ENCODE measurements at places on chromosomes 4 and X.

DNA sequence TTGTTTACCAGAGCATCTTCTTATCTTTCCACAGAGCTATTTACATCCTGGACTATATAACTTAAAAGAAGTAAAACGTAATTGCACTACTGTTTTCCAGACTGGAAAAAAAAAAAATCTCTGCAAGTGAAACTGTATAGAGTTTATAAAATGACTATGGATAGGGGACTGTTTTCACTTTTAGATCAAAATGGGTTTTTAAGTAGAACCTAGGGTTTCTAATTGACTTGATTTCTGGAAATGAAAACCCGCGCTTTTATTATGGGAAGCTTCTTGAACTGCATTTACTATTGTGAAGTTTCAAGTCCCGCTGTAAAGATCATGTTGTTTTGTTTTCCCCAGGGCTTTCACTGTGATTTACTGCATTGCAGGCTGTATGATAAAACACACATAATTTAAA is 162.7 kb downstream of the STIM2 start:
- no peak for DNase-seq

- no peak for DNase-seq
Measured at GRCh38 chr4:148278310-148278709, 163.9 kb downstream of the NR3C2 start.

GRCh38 chr4:142690406-142691163 is 155.5 kb downstream of the INPP4B start:
- DNase-seq, result no peak

DNA sequence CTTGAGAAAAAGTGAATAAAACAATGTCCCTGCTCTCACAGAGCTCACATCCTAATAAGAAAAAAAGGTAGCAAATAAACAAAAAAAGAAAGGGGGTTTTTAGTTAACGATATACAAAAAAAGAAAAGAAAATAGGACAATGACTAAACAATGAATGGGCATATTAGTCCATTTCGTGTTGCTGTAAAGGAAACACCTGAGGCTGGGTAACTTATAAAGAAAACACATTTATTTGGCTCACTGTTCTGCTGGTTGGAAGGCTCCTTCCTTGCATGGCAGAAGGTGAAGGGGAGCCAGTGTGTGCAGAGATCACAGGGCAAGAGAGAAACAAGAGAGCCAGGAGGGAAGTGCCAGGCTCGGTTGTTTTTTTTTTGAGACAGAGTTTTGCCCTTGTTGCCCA is 4.7 kb upstream of the KLF3 start:
- DNase-seq, result no peak

DNA sequence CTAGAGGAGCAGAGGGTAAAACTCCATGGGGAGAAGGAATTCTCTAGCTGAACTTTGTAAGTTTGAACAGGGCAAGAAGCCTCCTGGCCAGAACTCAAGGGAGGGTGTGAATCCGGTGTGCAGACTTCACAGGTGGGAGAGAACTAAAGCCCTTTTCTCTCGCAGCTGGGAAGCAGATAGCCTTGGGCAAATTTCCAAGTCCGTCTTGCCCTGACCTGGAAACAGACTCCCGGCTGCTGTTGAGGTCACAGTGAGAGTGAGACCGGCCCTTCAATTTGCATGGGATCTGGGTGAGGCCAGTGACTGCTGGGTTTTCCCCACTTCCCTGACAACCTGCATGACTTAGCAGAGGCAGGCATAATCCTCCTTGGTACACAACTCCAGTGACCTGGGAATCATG is 94.5 kb upstream of the ZNF827 start:
- DNase-seq, result no peak

- no peak for DNase-seq
Measured at GRCh38 chr4:181966104-181966551, 277.1 kb upstream of the TENM3 start.
